ENCODE measurements at places on chromosomes 6 and 20.

DNA sequence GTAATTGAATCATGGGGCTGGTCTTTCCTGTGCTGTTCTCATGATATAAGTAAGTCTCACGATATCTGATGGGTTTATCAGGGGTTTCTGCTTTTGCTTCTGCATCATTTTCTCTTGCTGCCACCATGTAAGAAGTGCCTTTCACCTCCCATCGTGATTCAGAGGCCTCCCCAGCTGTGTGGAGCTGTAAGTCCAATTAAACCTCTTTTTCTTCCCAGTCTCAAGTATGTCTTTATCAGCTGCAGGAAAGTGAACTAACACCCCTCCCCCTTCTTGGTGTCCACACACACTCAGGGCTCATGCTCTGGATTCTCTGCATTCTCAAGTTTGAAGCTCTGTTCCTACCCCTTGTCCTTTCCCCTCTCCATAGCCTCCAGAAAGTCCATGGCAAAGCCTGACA lies 107.1 kb downstream of the THBS2 start:
- no peak for DNase-seq

GRCh38 chr6:49713346-49713745 lies at the start of gene CRISP2:
TSS of gene CRISP2 (minus strand) at chr6:49713543. CDS start at chr6:49709196, 4,347 bp downstream.
- DNase-seq = no peak

DNA sequence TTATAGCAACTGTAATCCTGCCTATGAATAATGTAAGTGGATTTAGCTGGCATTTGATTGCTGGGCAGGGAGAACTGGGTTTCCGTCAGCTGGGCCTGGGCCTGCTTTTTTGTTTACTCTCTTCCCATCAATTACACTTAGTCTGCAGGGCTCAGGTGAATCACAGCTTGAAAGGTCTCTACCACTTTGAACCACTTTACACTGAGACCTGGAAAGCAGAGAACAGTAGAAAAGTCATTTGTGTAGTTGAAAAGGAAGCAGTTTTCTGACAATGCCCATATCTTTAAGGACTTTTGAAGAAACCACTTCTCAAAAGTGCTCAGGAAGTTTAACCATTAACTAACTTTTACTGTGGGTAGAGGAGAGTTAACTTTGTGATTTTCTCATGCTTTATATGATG lies 315.4 kb upstream of the SASH1 start:
- no peak for DNase-seq

DNA sequence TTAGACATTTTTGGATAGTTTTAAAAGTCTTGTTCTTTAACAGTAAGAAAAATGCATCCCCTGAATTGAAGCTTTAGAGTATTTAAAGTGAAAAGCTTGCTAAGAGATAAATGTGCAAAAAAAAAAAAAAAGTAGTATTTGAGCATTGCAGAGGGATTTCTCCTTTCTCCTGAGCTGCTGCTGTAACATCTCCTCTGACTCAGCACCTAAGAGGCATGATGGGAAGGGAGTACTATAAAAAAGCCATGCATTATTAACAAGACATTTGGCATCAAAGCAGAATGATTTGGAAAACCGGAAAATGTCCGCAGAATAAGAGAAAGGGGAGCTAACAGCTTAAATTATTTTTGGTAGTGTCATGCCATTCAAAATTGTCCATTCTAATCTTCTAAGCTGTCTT lies 27.9 kb downstream of the B4GALT5 start:
- DNase-seq = no peak

DNA sequence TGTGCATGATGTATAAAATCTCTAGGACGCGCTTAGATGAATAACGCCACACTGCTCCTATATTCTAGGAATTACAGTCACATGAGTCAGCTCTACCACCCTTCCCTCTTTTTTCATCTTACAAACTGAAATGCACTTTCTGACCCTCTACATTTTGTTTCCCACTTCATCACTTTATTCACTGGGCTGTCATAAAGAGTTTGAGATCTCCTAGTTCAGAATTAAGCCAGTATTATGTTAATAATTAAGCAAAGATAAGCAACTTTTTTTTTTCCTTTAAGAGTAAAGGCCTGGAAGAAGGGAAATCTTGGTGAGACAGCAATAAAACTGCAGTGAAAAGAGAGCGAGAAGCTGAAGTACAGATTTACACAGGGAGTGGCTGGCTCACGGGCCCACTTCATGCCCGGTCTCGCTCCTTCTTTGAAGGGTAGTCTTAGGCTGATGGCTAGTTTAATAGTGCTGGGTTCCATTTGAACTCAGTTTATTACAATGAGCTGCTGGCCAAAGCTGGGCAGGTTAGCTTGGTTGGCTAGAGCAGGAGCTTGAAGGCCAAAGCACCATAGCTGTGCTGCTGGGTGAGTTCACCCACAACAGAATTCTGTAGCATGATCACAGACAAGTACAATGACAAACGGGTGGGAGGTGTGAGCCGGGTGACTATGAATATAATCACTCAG lies 110.6 kb downstream of the MAP7 start:
- no peak for DNase-seq

- no peak for DNase-seq
Observed at GRCh38 chr6:15265787-15266186, 19.9 kb downstream of the JARID2 start.

DNA sequence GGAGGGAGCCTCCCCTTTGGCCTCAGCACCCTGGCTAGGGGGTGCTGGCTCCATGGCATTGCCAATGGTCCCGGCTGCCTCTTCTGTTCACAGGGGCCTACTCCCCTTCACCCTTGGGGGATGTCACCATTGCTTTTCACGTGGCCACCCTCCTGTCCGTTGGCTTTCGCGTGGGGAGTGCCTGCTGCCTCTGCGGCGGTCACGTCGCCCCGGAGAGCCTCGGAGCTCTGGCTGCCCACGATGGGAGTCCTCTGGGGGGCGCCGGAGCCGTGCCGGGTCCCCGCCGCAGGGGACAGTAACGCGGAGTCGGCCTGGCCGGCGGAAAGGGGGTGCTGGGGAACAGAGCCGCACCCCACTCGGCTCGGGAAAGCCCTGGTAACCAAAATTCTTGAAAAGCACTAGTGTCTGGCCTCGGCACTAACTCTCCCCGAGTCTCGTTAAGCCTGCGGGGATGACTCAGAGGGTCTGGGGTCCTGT lies 661 bp upstream of the HEBP2 start:
- DNase-seq = peak; percentile 7

DNA sequence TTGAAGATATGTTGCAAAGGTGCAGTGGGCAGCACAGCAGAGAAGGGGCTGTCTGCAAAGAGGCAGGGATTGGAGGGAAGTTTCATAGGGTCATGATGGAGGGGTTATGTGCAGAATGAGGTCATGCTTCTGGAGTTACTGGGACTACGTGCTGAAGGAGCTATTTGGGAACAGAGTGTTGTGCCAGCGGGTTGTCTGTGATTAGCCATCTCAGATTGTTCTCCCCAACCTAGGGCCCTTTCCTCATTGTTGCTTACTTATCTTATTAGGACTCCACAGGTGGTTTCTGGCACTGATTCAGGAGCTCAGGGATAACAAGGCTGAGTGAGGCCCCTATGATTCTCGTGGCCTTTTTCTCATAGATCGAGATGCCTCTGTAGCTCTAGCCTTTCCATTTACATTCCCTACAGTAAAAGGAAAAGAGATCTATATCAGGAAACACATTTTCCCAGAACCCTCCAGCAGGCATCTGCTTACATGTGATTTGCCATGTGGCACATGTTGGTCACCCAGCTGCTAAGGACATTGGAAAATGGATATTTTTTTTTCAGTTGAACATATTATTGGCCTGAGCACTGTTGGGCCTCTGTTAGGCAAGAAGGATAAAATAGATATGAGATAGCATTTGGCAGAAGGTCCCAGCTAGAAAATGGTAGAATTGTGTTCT lies 429.6 kb upstream of the PLCB4 start:
- DNase-seq = no peak

DNA sequence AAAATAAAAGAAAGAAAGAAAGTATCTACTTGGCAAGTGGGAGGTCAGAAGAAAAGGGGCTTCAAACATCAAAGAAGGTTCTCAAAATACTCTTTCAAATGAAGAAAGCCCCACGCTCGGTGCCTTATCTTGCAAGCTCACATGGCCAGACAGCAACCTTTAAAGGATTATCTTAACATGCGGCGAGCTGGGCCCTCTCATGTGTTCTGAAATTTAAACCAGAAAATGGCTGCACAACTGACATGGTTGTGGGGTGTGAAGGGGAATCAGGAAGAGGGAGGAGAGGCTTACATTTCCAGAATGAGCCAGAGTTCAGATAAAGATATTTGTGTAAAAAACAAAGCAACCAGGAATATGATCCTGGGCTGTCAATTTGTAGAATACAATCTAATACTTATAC lies 363.1 kb downstream of the PRKN start:
- DNase-seq = no peak

DNA sequence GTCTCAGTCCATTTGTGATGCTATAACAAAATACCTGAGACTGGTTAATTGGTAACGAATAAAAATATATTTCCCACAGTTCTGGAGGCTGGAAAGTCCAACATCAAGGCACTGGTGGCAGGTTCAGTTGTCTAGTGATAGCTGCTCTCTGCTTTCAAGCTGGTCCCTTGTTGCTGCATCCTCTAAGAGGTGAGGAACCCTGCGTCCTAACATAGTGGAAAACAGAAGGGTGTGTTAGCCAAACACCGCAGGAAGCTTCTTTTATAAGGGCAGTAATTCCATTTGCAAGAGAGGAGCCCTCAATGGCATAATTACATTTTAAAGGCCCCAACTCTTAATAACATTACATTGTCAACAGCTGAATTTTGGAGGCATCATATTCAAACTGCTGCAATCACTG lies 372.7 kb downstream of the ADGRB3 start:
- no peak for DNase-seq

DNA sequence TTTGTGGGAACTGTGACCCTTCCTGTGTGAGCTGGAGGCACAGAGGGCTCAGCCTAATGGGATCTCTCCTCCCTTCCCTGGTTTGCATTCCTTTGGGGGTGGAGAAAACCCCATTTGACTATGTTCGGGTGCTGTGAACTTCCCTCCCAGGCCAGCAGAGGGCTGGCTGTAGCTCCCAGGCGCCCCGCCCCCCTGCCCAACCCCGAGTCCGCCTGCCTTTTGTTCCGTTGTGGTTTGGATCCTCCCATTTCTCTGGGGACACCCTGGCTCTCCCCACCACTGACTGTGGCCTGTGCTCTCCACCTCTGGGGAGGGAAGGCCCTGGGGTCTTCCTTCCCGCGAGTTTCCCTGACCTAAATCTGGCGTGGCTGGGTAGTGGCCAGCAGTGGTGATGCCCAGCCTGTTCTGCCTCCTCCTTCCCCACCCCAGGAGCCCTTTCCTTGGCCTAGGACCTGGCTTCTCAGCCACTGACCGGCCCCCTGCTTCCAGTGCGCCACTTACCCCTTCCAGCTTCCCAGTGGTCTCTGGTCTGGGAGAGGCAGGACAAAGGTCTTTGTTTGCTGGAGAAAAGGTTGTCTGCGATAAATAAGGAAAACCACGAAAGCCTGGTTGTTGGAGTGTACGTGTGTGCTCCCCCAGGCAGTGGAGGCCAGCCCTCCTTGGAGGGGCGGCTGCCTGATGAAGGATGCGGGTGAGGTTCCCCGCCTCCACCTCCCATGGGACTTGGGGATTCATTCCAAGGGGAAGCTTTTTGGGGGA lies 4.9 kb downstream of the VEGFA start:
- DNase-seq = peak; percentile 81

- DNase-seq = no peak
Observed at GRCh38 chr6:11750682-11751081, 27.9 kb downstream of the ADTRP start.

DNA sequence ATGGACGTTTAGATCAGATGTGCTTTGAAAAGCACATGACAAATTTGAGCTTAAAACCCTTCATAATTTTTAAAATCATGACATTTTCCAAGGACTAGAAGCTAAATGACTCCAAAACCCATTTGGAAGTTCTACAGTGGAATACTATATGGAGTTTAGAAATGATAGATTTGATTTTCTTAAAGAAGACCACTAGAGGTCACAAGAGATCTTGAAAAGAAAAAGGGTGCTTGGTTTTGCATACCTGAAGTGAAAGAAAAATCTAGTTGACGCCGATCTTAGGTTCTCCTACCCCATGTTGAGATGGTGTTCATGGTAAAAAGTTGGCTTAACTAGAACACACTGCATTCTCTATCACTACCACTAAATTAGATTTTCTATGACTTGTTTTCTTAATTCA lies 31.5 kb downstream of the CFAP61 start:
- no peak for DNase-seq

GRCh38 chr20:32484225-32484957 lies 100.7 kb downstream of the NOL4L start:
- DNase-seq = peak; percentile 56
